Stimulated activated CD4-positive, alpha-beta T cell treated with anti-CD3 and anti-CD28 coated beads, Interleukin-15, amount 100 ng/mL, for 48 hours (primary cell): ENCODE measurements at places on chromosomes 11 and 22.
A peak's percentile ranks its signal among the peaks of the same experiment; 100 is the strongest.

DNA sequence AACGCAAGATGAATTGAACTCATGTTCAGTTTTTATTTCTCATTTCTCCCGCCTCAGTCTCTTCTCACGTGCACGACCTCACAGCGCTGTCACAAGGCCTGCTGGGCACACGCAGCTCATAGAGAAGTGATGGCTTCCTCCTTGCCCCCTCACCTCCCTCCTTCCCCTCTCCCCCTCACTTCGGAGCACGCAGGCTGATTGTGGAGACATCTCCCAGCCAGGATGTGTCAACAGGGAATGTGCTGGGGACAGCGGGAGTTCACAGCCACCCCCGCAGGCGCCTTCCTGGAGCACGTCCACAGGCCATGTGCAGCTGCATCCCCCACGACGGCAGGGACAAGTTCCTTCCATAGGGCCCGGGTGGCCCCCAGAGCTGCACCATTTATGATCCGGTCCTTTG is 29.1 kb upstream of the KRTAP5-6 start:
- no peak for DNase-seq

GRCh38 chr22:24930678-24931077 is 15.8 kb downstream of the LHFPL7 start:
- no peak for DNase-seq

DNA sequence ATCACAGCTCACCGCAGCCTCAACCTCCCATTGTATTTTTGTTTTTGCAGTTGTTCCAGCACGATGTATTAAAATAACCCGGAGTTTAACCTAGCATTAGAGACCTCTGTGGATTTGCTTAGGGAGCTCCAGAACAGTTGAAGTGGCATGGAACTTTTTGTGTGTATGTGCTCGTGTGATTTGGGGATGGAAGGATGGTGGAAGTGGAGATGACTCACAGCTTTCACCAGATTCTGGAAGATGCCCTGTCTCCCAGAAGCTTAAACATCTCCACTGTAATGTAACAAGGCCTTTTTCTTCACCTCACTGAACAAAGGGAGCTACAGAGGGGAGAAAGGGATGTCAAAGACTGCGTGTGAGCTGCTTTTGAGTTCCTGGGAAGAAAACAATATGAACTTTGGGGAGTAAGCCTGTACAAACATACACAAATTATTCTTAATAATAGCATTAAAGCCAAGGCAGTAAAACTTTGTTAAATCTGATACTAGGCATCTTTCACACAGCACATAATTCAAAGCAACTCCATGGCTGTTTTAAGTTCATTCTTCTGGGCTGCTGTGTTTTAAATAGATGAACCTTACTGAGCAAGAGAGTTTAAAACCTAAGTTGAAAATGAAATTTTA is 226.4 kb downstream of the ADAMTS15 start:
- DNase-seq, result no peak

DNA sequence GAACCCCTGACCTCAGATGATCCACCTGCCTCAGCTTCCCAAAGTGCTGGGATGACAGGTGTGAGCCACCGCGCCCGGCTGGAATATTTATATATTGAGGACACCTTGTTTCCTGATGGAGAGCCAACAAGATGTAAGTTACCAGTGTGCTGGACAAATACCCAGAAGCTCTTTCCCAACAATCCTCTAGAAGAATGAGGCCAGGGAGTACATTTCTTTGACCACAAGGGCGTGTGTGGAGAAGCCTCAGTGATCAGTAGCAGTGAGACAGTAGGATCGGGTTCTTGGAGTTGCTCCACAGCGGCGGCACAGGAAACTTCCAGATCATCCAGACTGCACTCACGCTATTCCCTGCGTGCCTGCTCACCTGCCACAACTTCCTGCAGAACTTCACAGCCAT is 10.3 kb upstream of the POLA2 start:
- DNase-seq, result no peak

- peak; percentile 21 for DNase-seq
Measured at GRCh38 chr11:1138097-1138496, 19.7 kb upstream of the MUC5AC start.

DNA sequence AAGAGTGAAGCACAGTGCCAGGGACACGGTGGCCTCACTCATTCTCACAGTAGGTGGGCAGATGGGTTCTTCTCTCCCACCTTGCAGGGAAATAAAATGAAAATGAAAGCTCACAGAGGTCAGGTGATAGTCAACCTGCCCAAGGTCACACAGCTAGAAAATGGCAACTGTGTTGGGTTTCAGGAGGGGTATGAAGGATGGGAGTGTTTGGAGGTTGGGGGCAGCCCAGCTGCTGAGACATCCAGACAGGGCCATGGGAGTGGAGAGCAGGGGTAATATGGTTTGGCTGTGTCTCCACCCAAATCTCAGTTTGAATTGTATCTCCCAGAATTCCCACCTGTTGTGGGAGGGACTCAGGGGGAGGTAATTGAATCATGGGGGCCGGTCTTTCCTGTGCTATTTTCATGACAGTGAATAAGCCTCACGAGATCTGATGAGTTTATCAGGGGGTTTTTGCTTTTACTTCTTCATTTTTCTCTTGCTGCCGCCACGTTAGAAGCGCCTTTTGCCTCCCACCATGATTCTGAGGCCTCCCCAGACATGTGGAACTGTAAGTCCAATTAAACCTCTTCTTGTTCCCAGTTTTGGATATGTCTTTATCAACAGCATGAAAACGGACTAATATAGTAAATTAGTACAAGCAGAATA is 247.0 kb downstream of the TENM4 start:
- DNase-seq, result no peak

DNA sequence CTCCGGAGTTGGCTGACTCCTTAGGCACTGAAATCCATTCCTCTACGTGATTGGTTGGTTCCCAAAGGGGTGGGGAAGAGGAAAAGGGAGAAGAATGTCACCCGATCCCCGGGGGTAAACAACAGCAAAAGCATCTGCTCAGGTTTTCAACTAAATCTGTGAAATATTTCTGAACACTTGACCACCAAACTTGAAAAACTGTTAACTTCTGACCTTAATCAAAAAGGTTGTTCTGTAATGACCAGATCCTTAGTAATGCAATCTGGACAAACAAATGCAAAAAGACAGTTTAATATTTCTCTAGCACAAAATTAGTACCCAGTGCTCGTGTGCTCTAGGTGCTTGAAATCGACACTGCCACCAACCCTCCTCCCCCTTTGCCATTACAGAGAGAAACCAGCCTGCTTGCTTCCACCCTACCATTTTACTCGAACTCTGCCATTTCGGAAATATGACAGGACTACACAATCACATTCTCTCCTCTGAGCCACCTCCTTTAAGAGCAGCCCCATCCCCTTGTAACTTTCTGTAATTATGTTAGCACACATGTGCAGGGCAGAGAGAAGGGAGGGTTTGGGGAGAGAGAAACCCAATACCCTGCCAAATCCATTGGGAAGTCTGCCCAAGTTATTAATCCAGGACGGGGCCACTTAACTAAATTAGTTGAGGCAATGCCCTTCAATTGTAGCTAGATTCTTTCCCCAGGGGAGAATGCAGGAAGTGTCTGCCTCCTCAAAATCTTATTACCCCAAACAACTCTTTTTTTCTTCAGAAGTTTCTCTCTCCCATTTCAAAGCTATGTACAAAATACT is 113.8 kb downstream of the RBFOX2 start:
- DNase-seq, result no peak

DNA sequence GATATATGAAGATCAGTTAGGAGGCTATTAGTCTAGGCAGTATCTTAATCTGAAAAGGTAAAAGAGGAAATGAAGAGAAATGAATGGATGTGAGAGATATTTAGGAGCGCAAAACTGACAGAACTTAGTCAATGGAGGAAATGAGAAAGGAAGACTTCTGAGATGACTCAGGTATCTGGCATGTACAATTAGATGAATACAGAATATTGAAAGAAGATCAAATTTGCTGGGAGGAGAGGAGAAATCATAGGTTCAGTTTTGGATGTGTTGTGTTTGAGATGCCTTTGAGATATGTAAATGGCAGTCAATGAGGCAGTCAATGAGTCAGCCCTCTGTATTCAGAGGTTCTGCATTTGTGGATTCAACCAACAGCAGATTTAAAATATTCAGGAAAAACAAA is 42.9 kb upstream of the GAB2 start:
- no peak for DNase-seq

DNA sequence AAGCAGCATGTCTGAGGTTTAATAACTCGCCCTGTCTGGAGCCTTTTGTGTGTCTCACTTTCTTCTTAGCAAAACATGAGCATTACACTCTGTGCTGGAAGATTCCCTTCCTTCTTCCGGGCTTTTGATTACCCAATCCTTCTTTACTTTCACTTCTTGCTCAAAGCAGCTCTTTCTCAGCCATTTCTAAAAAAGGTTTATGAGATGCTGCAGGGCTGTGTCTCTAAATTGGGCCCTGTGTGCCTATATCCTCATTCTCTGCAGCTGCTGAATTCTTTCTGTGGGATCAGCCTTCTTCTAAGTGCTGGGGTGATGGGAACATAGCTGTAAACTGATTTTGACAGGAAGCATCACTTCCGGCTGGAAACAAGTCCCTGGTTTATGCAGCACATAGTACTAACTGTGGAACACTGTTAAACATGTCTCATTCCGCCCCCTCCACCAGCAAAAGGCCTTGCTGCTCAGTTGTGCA is 71.8 kb downstream of the PIWIL4 start:
- DNase-seq, result no peak

DNA sequence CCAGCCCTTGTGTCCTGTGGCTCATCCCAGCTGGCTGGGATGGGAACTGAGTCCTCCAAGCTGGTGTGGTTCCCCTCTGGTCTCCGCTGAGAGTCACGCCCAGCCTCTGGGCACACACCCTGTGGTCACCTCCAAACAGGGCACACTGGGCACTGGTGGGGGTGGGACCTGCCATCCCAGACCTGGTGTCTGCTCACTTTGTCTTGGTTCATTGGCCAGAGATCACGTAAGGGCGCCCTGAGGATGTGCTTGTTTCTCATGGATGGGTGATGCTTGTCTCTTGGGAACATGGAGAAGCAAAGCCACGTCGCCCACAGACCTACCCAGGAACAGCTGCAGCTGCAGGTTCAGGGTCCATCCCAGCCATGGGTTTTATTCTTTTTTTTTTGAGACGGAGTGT is 43.1 kb downstream of the LRP5 start:
- no peak for DNase-seq

DNA sequence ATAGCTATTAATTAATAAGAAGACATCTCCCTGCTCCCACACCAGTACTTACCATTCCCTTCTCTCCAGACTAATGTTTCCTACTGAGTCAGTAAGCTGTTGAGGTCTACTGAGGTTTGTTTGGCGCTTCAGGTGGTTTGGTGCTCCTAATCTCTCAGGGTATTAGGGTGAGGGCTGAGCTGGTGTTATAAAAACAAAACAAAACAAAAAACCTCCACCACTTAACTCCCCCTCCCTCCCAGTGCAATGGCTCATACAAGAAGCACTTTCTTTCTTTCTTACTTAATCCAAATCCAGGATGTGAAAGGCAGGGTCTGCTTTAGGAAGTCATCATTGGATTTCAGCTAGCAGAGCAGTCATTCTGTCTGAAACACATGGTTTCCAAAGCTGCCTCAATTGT is 15.3 kb downstream of the CSTPP1 start:
- DNase-seq, result no peak

GRCh38 chr11:80443177-80443576 is 1002.3 kb upstream of the TENM4 start:
- no peak for DNase-seq

- DNase-seq, result no peak
Measured at GRCh38 chr11:110857892-110858546, 145.8 kb upstream of the ARHGAP20 start.

GRCh38 chr11:18720808-18721560 is 5.0 kb downstream of the IGSF22 start:
- DNase-seq, result peak; percentile 79

GRCh38 chr11:102864724-102865123 is 10.1 kb downstream of the MMP12 start:
- no peak for DNase-seq

DNA sequence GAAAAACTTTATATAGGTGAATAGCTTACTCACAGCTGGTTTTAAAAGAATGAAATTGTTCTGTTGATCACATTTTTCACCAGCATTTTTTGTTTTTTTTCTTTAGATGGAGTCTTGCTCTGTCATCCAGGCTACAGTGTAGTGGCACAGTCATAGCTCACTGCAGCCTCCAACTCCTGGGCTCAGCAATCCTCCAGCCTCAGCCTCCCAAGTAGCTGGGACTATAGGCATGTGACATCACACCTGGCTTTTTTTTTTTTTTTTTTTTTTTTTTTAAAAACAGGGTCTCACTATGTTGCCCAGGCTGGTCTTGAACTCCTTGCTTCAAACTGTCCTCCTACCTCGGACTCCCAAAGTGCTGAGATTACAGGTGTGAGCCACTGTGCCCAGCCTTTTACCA is 3.6 kb downstream of the PACS1 start:
- no peak for DNase-seq

DNA sequence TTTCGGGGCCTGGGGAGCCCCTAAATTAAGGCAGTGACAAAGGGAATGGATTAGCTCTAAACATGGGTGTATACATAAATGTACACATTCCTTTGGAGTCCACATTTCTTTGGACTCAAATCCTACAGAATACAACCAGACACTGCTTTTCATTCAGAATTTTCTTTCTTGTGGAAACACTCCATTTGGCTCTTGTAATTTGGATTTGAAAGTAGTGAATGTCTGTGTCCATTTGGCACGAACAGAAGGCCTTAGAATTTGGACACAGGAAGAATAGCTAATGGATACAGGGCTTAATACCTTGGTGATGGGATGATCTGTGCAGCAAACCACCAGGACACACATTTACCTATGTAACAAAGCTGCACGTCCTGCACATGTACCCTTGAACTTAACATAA is 399.5 kb downstream of the NELL1 start:
- DNase-seq, result no peak

DNA sequence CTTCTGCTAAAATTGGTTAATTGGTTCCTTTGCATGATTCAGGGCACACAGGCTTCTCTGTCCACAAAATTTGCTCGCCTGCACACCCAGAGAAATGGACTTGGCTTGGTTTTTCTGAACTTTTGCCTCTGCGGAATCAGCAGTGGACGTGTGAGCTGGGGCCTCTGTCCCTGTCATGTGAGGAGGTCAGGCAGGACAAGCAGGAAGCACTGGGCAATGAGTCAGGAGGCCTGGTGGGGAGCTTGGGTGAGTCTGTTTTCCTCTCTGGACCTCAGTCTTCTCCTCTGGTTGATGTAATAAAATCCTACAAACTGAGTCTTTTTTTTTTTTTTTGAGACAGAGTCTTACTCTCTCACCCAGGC is 10.4 kb upstream of the CELSR1 start:
- DNase-seq, result no peak

DNA sequence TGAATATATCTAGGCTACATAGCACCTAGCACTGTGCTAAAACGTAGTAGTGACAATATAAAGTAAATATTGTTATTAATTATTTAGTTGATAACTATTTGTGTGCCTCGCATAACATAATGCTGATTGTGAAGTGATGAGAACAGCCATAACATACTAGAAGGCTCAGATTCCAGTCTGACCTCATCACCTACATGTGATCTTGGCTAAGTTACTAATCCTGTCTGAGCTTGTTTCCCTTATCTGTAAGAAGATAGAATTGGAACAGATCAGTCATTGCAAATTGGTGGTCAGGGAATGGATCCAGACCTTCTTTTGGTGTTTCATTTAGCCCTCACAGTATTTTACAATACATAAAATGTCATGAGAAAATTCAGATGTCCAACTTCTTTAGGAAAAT is 103.4 kb upstream of the SEZ6L start:
- no peak for DNase-seq
